Stimulated activated CD4-positive, alpha-beta T cell treated with anti-CD3 and anti-CD28 coated beads, TNF-alpha, amount 100 ng/mL, for 4 hours (primary cell): ENCODE measurements at places on chromosomes 1 and 21.

GRCh38 chr1:156860113-156860627 is 495 bp upstream of the NTRK1 start:
- peak; percentile 44 for DNase-seq

GRCh38 chr1:111729946-111730681 is 9.1 kb downstream of the INKA2 start:
- no peak for DNase-seq

- DNase-seq, result no peak
Observed at GRCh38 chr1:41333146-41333784, 28.0 kb upstream of the FOXO6 start.

DNA sequence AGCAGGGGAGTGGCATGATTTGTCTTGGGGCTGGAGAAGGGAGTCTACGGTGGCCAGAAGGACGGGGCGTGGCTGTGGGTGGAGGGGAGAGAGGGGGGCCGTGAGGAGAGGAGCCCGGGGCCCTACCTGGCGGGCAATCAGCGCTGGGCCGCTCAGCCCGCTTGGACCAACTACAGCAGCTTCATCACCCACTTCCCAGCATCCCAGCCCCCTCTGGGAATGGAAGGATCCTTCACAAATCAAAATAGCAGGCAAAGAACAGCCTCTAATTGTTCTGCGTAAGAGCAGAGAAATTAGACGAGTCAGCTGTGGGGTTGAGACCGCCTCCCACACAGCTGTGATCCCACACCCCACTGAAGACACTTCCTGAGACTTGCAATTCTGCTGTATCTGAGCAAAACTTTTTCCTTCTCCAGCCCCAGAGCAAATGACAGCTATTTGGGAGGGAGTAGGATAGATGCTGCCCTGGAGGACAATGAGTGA is 43.5 kb downstream of the OPRD1 start:
- no peak for DNase-seq

DNA sequence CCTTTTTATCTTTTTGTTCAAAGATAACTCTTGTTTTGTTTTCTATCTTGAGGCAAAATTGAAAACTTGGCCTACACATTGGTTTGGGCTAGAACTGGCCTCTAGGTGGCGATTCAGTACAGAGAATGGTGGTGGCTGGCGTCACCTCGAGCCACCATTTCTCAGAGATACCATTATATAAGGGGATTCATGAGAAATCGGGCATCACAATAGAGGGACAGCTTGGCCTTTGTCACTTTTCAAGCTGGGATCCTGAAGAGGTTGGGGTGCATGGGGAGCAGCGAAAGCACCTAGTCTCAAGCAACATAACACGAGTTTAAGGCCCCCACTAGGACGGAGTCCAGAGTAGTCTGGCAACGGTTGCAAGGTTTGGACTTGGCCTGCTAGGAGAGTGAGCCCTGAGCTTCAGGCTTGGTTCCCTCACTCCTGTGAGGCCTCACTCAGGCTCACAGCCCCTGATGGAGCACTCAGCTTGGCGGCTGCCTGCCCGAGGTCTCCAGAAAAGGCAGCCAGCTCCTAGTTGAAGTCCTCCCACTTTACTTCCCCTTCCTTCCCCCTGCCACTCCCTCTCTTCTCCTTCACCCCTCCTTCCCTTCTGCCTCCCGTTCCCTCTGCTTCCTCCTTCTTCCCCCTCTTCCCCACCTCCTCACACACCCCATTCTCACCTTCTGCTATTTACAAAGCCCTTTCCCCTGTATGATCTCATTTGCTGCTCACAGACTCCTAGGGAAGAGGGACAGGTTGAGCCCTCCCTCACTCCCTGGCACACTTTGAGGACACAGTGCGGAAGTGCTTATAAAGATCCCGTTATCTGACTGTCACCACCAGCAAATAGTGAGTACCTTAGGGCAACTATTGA is 67.8 kb downstream of the LRIG2 start:
- no peak for DNase-seq

- DNase-seq, result no peak
Observed at GRCh38 chr1:225362805-225363204, 65.0 kb downstream of the LBR start.

- no peak for DNase-seq
Observed at GRCh38 chr1:94544706-94545490, 3.3 kb upstream of the F3 start.
